NK-92 treated with Interleukin-12 subunit alpha and Interleukin-12 subunit beta, amount 100 ng/mL, for 24 hours (cell line): ENCODE measurements at places on chromosomes 2 and 18.

DNA sequence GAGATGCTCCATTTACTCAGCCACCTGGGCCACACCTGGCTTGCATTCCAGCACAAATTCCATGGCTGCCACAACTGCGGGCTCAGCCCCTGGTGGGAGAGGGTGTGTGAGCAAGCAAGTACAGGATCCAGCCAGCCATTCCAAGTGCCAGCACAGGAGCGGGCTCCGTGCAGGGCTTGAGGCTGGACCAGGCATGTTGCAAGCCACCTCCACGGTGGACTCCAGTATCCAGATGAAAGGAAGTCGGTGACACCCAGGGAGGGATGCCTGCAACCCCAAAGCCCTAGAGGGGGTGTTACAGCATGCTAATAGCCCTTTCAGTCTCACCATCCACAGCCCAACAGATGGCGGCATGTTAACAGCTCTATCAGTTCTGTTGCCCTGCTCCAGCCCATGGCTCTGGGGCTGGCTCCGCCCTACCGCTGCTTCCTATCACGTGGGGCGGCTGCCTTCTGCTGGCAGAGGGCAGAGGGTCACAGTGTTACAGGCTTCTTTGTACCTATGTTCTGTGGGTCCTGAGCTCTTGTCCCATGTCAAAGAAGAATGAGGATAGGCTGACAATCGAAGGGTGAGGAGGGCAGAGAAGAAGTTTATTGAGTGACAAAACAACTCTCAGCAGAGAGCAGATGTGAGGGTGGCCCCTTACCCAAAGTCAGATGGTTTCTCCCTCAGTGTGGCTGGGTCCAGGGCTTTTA is 11.7 kb upstream of the GORASP2 start:
- no peak for DNase-seq

GRCh38 chr2:109164739-109165221 is 35.8 kb downstream of the SH3RF3 start:
- no peak for DNase-seq

DNA sequence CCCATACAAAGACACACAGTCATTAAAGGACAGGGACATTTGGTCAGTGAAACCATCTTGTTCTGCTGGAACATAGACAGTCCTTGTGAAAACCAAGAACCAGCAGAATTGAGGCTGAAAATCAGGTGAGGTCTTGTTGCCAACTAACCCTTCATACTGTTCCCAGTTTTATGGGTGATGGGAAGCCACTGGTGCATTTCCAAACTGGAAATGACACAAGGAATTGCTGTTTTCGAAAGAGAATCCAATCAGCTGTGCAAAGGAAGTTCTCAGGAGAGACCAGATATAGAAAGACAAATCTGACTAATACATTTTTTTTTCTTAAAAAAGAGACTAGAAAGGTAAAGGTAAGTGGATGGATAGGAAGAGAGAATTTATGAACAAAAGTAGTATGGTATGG is 948.2 kb downstream of the TSN start:
- no peak for DNase-seq

DNA sequence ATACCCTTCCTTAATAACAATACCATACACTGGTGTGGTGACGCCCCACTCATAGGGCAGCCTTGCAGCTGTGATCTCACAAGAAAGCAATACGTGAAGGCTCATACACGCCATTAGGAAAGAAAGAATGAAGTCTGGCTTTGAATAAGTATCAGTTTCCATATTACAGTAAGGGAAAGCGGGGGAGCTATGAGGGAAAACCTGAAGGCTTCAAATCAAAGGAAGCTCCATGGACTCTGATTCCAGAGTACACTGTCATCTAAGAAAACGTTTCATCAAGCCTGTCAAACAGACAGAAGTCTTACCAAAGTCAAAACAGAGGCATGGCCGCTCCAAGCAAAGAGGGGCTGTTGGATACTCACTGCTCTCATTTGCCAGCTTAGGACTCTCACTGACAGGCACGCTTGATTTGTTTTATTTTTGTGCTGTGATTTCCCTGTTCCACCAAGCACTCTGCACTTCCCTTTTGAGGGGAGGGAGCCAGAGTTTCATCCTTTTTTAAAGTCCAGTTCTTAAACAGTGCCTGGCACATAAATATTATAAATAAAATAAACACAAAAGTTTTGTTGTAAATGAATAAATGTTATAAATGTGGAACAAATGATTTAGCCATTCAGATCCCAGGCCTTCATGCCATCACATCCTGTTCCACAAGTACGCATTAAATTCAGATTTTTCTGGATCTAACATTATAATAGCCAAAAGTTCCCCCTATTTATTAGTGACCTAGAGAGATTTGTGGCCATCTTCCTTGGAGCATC is 221.2 kb downstream of the PIEZO2 start:
- no peak for DNase-seq

DNA sequence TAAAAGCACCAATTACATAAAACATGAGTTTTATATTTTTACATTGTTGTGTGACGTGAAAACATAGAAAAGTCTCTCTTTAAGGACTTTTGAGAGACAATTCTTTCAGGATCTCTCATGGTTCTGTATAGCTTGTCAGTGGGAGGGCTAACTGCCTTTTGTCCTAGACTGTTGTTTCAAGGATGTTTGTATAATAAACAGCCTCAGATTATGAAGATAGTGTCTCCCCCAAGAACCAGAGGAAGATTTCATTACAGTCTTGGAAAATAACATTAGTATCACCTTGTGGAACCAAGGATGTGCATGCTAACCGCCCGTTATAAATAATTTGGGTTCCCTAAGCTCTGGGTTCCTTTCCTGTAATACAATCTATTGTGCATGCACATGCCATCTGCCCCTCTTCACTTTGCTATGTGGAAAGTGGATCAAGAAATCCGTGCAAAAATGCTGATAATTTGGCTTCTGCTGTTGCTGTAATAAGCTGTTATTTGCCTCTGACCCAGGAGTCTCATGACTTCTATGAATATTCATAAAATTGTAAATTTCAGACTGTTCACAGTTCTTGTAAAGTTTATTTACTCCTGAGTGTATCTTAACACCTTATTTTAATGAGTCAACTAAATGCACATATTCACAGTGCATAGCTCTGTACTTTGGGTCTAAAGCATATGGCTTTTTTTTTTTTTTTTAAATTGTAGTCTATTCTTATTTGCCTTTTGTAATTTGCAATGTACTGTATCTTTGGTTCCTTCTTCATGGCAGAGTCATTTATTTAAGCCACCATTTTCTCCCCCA is 265.5 kb downstream of the PTH2R start:
- DNase-seq = no peak

GRCh38 chr18:54899500-54899899 is 59.8 kb downstream of the CCDC68 start:
- no peak for DNase-seq

- no peak for DNase-seq
These were observed 71.5 kb upstream of the HNMT start for GRCh38 chr2:137892739-137893138.

- DNase-seq = no peak
These were observed 54.8 kb downstream of the CDC42EP3 start for GRCh38 chr2:37616677-37617005.

- no peak for DNase-seq
These were observed 4.6 kb upstream of the RHBDD1 start for GRCh38 chr2:226831266-226831665.

DNA sequence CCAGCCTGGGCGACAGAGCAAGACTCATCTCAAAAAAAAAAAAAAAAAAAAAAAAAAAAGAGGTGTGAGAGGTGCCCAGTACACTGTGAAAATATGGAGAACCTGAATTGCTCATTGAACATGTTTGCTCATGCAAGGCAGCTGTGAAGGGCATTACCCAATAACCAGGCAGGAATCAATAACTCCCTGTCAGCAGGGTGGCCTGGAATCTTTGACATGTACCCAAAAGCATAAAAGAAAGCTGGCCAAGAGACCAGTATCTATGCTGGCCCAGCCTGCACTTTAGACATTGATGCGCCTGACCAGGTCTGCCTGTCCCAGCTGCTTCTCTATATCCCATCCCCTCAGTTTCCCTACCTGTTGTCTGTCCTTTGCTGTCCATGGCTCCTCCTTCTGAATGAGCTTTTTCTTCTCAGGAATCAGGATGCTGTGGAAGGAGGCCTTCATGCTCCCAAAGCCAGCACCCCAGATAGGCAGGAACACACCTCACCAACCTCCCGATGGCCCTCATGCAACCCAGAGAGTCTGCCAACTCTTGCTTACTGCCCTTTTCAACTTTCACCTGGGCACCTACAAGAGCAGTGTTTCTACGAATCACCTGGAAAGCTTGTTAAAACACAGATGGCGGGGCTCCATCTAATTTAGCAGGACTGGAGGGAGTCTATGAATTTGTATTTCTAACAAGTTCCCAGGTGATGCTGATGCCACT is 83.4 kb upstream of the PPP1CB start:
- no peak for DNase-seq

GRCh38 chr18:49847524-49847923 is 34.2 kb upstream of the ACAA2 start:
- no peak for DNase-seq

DNA sequence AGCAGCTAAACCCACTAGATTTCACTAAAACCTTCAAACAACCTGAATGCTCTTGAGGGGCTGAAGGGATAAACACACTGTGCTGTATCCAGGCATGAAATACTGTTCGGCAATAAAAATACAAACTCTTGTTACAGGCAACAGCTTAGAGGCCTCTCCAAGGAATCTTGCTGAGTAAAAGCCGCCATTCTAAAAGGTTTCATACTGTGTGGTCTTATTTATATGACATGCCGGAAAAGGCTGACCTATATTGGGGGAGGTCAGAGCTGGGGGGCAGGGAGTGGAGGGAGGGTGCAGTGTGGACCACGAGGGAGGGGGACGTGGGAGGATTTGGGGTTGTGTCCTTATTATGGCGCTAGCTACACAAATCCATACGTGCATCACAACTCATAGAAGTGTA is 136.2 kb downstream of the MBP start:
- no peak for DNase-seq
